ENCODE measurements at places on chromosomes 7 and 10. TPM values are rescaled to one million over a fixed set of nuclear protein-coding genes. Genes with fewer than 3 reads are reported as not detected.
A peak's percentile ranks its signal among the peaks of the same experiment; 100 is the strongest.

The KNDC1 gene
- 0.21 TPM for total RNA-seq

The PON1 gene
- not detected for total RNA-seq

The SERPINE1 gene
- 0.45 TPM for total RNA-seq

The SPDYE11 gene
- not detected for total RNA-seq

The CDH23 gene
- total RNA-seq = 1.3 TPM

The SUGCT gene
- 0.91 TPM for total RNA-seq

The MYH16 gene
- not detected for total RNA-seq

The CNPY1 gene
- total RNA-seq = not detected

The MYO1G gene
- 283 TPM for total RNA-seq

The NRF1 gene
- total RNA-seq = 22.3 TPM

DNA sequence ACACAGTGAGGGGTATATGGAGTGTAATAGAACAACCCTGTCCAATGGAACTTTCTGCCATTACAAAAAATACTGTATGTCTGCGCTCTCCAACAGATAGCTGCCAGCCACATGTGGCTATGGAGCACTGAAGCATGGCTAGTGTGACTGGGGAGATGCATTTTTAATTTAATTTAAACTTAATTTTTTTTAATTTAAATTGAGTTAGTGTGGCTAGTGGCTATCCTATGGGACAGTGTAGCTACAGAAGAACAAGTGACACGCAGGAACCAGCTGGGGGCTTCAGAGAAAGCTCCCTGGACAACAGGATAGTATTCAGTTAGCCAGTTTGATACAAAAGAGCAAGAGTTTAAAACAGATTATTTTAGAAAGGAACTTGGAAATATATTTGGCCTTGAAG, 408.0 kb downstream of the THSD7A start:
- DNase-seq = no peak

- no peak for DNase-seq
Observed at GRCh38 chr7:148336411-148336810, 254.2 kb upstream of the C7orf33 start.

DNA sequence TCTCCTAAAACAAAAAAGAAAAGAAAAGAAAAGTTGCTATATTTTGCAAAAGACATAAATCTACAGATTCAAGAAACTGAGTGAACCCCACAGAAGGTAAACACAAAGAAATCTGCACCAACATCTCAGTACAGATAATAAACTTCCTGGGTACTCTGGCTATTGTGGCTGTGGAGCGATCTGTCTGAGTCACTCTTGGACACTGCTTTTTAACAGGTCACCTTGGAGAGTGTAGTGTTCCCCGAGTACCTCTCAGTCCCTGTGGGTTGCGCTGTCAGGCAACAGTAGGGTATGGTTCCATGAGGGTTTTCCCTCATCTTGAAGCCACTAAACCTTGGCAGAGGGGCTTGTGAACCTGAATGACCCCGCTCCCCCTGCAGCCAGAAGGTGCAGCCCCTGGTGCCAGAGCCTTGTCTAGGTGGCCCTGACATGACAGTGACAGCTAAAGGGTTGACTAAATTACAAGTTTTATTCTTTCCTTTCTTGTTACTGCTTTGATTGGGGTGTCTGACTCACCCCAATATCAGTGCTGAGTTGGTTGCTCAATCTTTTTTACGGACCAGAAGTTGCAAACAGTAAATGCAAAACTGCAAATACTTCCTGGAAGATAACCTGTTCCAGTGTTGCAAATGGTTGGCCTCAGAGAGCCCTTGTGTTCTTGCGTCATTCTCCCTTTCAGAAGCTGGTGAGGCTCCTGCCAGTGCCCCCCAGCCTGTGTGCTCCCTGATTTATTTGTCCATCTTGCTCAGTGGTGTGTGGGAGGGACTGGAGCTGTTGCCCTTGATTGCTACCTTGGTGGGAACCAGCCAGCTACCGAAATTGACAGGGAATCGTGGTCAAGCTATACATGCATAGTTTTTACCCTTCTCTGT, 30.6 kb downstream of the POR start:
- no peak for DNase-seq

DNA sequence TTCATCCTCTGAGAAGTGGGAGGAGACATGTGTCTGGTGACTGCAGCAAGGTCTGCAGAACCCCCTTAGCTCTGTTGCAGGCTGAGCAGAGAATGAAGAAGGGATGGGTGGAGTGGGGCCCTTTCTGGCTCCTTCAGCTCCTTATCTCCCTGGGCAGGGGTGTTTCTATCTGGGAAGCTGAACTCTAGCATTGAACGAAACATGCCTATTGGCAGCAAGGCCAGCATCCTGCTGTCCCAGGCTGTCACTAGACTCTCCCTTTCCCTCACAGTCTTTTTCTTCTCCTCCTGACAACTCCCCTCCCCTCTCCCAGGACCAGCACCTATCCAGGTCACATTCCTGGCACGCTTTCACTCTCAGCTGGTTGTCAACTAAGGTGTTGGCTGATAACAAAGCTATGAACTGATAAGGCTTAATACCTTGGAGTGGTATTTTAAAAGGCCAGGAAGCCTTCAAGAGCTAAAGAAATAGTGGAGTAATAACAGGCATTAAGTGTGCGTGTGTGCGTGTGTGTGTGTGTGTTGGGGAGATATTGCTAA, 128.8 kb upstream of the FZD8 start:
- DNase-seq = no peak

- no peak for DNase-seq
Observed at GRCh38 chr7:24717694-24718320, 39.5 kb downstream of the GSDME start.

- no peak for DNase-seq
Observed at GRCh38 chr10:70843333-70843732, 27.6 kb downstream of the SGPL1 start.

DNA sequence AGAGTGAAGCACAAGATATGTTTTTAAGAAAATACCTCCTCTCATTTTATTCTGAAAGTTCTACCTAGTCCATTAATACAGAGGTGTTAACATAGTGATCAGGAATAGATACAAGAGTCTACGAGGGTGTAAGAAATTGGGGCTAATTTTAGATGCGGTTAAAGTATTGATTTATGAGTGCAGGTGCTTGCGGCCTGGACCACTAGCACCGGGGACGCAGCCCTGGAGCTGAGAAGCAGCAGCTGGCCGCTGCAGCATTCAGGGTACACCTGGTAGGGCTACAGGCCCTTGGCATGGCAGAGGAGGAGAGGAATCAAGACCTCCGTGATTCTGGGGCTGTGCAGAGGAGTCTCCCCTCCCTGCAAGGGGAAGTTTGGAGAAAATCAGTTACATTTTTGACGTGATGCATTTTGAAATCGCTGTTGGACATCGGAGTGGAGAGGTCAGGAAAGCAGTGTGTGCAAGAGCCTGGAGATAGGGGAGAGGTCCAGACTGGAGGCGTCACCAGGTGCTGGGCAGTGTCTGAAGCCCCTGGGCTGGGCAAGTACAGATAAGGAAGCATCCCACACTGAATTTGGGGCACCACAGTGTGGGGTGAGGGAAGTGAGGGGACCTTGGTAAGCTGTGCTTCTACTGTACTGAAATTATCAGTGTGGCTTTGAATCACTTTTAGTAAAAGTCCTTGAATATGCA, 112.3 kb downstream of the VWC2 start:
- DNase-seq = no peak

DNA sequence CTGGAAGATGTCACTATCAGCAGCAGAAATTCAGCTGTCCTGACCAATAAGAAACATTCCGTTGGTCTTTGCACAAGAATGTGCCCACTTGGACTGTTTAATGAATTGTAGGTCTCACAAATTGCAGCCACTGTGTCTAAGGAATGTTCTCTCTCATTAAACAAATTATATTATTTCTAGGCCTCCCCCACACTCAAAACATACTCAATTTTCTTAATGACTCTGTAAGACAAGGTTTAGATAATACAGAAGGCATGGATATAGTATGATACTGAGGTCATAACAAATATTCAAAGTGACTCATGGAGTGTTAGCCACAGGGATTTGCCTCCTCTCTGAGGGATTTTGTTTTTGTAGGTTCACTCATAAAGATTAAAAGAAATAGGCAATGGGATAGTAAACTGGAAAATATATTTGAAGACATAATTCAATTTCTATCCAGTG, 197.5 kb downstream of the PTN start:
- no peak for DNase-seq

GRCh38 chr7:44995555-44996493, 4.2 kb upstream of the CCM2 start:
- no peak for DNase-seq

DNA sequence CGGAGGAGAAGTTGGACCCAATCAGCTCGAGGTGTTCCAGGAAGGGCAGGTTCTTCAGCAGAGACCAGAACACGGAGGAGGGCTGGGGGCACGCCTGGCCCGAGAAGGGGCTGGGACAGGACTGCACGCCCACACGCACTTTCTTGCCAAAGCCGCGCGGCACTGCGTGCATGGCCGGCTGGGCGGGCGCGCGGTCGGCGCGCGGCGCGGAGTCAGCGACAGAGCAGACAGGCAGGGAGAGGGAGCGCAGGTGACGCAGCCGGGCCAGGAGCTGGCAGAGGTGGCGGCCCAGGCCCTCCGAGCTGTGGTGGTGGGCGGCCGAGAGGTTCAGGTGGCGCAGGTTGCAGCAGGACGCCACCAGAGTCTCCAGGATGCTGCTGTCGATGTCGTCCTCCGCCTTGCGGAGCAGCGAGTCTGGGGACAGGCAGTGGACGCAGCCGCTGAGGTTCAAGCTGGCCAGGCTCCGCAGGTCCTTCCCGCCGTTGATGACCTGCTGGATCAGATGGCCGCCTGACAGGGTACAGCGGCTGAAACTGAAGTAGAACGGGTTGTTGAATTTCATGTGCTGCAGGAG, 77.2 kb upstream of the TNRC18 start:
- DNase-seq = no peak

DNA sequence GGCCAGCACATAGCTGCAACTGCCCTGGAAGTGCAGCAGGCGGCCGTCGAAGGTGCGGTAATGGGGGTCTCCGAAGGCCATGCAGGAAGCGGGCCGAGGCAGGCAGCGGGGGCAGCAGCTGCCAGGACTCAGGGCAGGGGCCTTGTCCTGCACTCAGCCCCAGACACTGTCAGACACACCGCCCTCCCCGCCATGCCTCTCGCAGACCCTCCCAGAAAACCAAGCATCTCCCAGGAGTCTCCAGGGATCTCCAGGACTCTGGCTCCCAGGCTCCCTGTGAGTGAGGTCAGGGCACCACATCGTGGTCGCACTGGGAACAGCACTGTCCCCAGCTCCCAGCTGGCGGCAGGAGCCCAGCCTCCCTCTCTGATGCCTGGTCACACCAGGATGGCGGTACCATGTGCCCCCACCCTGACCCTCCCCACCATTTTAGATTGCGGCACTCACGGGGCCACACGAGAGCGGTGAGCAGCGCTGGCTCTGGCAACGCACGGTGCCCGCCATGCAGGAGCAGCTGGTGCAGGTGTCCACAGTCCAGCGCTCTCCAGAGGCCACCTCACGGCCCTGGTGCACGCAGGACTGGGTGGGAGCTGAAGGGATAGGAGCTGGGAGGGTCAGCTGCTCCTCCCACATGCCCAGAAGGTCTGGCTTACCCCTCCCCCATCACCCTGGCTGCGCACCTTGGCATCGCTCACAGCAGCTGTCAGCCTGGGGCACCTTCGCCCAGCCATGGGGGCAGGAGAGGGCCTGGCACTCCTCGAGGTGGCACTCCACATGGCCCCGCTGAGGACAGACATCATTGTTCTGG, 17.5 kb downstream of the ATP6V1F start:
- no peak for DNase-seq

DNA sequence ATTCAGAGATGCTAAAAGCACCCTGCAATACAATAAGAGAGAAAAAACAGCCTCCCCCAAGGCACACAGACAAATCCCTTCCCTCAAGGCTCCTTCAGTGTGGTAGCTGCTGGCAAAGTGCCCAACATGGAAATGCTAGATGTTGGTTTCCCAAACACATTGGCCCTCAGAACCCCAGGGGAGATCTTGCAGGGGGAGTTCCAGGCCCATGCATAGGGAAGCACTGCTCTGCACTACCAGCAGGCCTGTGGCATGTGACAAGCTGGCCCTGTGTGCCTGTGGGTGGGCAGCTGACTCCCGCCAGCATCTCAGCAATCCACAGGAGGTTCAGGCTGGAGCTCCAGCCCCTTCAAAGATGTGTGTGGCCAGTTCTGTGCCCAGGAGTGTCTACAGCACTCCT, 16.8 kb upstream of the CSGALNACT2 start:
- DNase-seq = no peak

DNA sequence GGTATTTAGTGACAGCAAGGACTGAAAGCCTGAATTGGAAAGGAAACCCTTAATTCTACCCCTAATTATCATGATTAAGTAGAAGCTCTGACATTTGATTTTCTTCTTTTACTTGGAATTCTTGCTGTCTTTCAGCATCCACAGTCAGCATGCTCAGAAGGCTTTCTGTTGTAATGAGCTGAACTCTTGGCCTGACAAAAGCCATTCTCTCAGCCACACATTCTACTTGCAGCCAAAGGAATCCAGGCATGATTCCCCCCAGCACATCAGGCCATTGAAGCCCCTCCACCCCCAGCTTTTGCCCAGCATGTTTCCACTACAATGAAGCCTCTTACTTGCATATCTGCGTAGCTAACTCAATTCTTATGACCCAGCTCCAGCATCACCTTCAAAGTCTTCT, 94.3 kb upstream of the FRMD4A start:
- no peak for DNase-seq

DNA sequence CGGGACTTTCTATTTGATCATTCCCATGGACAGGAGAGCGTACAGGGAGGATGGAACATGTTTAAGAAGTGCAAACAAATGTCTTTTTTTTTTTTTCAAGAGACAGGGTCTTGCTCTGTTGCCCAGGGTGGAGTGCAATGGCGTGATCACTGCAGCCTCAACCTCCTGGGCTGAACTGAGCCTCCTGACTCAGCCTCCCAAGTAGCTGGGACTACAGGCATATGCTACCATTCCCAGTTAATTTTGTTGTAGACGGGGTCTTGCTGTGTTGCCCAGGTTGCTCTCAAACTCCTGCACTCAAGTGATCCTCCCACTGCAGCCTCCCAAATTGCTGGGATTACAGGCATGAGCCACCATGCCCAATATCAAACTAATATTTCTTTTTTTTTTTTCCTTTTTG, 40.5 kb downstream of the SPDYE5 start:
- no peak for DNase-seq

DNA sequence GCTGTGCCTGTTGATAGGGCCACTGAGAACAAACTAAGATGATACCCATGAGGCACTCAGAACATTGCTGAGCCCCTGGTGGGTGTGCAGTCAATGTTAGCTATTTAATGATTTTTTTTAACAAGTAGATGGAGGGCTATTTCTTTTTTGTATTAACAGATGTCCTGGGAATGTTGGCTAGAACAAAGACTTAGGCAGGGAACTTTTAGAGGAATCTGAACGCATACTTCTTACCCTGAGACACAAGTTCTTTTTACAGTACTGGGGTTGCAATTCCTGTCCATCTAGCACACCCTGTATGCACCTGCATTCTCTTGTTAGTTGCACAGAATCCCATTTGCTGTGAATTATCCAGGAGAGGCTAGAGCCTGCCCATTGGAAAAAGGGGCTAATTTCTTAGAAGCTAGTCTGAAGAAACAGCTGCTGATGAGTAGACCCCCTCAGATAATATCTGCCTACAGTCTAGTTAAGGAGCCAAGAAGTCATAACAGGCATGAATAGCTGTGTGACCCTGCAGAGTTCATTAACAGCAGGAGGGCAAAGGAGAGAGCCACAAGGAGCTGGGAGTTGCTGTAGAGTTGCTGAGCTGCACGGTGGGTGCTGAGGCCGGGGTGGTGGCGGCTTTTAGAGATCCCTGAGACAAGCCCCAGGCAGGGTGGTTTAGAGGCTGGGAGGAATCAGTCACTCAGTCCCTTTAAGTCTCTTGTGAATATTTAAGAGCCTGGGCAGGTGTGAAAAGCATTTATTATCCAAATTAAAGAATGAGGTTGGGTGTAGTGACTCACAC, 103.7 kb upstream of the FZD8 start:
- no peak for DNase-seq

- DNase-seq = no peak
Observed at GRCh38 chr7:73341877-73342276, 13.9 kb downstream of the FKBP6 start.

GRCh38 chr7:150322833-150323681, at the start of the genes ACTR3C and LRRC61:
Gene ACTR3C (minus strand): TSS chr7:150323545. CDS start chr7:150295296, 28,249 bp downstream.
Gene LRRC61 (plus strand): TSS chr7:150323355. CDS start chr7:150336862, 13,507 bp downstream.
- peak; percentile 91 for DNase-seq
